ENCODE measurements at places on chromosomes 6 and 20.

- peak; percentile 22 for DNase-seq
Observed at GRCh38 chr6:18215436-18215835, 48.9 kb downstream of the DEK start.

- DNase-seq, result no peak
Observed at GRCh38 chr20:51208162-51208561, 185.3 kb upstream of the KCNG1 start.

- DNase-seq, result no peak
Observed at GRCh38 chr6:96065213-96065612, 49.4 kb downstream of the FUT9 start.

DNA sequence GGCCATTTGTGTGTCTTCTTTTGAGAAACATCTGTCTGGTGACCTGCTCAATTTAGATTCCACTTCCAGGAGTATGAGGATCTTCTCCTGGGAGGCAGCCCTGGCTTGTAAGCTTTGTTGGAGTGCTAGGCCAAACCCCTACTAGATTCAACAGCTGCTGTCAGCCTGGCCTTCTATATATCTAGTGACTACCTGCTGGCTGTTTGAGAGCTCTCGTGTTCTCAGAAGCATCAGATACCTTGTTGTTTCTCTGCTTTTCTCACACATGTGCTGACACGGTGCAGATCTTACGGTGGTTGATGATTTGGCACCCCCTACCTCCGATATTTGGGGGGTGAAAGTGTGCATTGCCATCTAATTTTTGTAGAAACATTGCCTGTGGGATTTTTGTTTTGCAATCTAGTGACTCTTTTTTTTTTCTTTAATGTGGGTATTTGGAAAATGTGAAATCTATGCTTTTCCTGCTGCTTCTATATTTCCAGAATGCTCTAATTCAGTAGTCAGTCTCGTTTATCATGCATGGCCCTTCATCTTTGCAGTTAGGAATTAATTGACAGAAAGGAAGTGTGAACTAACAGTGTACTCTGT is 4.7 kb downstream of the CCN2 start:
- no peak for DNase-seq

GRCh38 chr6:98847779-98848538 is 13.6 kb downstream of the POU3F2 start:
- no peak for DNase-seq

DNA sequence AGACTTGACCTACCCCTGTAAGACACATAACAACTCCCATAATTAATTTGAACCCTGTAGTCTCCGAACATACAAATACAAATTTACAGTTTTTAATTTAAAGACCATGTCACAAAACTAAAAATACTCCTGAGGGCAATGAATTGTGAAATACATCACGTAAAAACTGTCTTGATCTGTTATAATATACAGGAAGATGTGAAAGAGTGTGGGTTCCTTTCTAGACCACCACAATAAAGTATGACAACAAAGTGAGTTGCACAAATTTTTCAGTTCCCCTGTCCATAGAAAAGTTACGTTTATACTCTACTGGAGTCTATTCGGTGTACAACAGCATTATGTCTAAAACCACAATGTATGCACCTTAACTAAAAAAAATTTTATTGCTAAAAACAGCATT is 11.0 kb upstream of the BLOC1S5 start:
- DNase-seq, result no peak

DNA sequence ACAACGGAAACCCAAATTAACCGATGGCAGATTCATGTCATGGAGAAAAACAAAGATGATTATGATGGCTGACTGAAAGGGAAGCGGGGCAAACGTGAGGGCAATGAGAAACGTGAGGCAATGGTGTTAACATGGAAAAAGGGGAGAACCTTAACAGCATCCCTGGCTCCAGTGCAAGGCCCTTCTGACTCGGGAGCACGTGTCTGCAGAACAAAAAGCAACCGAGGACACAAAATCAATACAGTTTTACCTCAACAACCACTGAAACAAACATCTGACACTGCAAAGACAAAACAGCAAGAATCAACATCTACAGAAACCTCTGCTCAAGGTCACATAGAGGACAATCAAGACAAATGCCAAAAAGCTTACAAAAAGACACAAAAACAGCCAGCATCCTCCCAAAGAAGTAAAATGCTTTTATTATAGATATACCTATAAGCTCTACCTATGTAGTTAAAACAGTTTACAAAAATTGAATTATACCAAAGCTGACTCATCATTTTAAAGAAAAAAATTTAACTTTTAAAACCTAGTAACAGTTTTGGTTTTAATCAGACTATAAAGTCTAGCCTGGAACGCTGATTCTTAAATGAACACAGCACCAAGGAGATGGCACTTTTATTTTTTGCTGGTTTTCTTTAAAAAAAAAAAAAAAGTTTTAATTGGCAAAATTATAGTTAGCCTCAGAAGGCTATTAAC is 43.1 kb downstream of the SMLR1 start:
- no peak for DNase-seq

DNA sequence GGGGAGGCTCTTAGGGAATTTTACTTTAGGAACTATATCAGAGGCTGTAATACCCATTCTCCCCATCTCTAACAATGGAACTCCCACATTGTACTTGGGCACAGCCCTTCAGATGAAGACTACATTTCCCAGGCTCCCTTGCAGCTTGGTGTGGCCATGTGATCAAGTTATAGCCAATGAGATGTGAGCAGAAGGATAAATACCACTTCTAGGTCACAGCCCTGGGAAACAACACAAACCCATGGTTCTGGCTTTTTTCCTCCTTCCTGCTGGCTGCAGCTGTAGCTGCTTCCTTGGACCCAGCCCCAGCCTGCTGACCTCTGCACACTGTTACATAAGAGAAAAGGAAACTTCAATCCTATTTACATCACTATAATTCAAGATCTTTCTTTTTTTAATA is 445.9 kb upstream of the JARID2 start:
- peak; percentile 91 for DNase-seq

DNA sequence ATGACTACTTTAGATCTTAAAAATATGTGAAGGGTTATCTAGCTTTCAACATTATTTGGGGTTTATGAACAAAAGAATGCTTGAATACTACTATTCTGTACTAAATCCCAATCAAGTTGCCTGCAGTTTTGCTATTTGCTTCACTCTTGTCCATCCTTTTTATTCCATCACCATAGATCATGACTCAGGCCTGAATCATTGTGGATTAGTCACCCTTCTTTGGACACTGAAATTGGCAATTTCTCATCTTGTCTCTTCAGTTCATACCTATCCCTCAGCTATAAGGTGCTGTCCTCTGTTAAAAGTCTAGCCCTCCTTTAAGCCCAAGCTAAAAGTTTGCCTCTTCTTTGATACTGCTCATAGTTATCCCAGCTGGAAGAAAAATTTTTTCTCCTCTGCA is 199.1 kb downstream of the CENPW start:
- DNase-seq, result no peak

GRCh38 chr6:79878142-79878748 is 69.1 kb downstream of the ELOVL4 start:
- no peak for DNase-seq

DNA sequence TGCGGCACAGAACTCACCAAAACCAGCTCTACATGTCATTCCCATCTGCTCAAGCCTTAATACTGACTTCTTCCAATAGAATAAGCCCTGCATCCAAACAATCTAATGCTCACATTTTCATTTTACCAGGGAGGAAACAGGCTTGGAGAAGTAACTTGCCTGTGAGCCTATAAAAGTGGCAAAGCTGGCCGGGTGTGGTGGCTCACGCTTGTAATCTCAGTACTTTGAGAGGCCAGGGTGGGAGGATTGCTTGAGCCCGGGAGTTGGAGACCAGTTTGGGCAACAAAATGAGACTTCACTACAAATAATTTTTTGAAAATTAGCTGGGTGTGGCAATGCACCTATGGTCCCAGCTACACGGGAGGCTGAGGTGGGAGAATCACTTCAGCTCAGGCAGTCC is 133.7 kb downstream of the LY86 start:
- DNase-seq, result no peak

DNA sequence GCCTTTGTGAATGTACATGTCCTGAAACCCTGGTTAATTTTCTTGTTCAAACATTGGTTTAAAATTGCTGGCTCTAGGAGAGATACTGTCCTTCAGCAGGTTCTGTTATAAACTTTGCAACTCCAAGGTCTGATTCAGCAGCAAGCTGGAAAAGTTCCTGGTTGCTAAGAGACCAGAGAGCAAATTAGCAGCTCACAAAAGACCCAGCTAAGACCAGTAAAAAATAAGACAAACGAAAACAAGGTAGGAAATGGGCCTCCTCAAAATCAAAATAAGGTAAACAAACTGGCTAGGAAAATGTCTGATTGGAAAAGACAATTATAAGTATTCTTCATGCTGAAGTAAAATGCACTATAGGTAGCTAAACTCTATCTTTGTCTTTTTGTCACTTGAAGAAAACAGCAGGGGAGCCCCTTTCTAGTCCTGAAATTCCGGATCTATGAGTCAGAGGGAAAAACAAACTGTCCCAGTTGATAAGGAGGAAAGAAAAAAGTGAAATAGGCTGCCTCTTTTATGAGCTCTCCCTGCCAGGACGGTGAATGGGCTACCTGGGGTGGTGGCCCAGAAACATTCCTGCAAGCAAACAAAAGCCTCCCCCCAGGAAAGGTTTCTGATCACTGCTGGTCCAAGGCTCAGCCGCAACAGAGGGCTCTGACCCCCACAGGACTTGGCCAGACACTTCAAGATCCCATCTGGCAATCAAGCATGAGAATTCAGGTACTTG is 41.6 kb downstream of the UNC5CL start:
- DNase-seq, result no peak

DNA sequence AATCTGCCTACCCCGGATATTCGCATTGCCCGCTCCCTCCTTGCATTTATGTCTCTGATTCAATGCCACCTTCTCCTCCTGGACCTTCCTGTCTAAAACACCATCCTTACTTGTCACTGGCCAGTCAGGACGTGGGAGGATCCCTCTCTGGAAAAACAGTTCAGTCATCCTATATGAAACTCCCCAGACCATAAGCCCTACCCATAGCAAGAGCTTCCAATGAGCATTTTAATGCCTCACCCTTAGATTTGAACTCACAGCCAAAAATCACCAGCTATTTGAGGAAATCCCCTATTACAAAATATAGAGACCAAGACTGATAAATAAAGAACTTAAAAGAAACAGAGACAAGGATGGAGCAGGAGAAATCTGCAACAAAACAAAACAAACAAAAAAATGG is 86.4 kb downstream of the SHLD1 start:
- no peak for DNase-seq

DNA sequence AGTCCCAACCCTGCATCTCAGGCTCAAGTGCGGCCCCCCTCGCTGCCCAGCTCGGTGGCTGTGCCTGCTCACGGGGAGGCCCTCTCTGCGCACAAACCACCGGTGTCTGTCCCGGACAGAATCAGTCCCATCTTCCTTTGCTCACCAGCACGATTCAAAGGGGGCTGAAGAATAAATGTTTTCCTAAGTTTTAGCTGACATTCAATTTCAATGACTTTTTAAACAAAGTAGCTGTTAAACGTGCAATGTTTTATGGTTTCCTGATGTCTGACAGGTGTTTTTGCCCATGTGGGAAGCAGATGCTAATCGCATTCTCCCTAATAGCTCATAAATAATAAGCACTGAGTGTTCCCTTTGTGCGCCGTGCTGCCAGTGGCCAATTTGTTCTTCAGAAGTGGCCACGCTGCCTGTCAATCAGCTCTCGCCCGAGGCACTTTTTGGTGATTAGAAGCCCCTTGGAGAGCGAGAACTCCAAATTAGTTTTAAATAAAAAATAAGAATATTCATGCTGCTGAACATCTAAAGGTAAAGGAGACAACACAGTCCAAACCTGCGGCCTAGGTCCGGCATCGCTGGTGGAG is 26.3 kb downstream of the BHLHE23 start:
- DNase-seq, result no peak

DNA sequence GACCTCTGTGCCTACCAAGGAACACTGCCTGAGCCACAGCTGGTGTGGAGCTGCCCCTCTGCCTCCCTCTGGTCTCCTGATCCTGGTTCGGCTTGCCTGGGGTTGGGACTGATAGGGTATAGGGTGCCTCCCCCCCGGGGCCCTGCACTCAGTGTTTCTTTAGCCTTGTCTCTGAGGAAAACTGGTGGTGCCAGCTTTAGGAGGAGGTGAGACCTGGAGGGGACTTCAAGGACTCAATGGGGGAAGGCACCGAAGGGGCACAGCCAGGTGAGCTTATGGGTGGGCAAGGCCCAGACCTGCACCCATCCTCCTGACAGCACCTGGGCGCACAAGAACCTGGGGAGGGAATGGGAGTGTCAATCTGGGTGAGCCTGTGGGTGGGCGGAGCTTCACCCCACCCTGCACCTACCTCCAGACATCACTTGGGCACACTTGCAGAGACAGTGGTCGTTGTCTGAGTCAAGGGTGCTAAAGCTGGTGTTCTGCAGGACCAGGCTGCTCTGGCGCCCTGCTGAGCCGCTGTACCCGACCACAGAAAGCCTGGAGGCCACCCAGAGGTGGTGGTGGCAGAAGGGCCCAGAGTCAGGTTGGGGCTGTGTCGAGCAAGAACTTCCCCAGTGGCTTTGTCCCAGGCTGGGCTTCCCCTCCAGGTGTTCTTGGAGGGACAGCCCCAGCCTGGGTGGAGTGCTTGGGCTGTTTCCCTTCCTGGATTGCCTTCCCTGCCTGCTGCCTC is 40.5 kb downstream of the FAM110A start:
- no peak for DNase-seq

GRCh38 chr6:88143421-88144157 is 22.6 kb downstream of the CNR1 start:
- DNase-seq, result no peak

- no peak for DNase-seq
Observed at GRCh38 chr6:131208787-131209186, 73.5 kb downstream of the AKAP7 start.

DNA sequence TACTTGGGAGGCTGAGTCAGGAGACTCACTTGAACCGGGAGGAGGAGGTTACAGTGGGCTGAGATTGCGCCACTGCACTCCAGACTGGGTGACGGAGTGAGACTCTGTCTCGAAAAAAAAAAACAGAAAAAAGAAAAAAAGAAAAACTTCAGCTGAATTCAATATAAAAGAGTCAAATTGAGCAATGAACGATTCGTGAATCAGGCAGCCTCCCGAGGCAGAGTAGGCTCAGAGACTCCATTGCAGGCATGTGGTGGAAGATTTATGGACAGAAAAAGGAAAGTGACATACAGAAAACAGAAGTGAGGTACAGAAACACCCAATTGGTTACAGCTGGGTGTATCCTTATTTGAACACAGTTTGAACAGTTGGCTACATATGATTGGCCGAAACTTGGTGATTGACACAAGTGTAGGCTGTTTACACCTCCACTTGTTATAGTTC is 56.3 kb downstream of the HLA-DPB1 start:
- DNase-seq, result no peak

DNA sequence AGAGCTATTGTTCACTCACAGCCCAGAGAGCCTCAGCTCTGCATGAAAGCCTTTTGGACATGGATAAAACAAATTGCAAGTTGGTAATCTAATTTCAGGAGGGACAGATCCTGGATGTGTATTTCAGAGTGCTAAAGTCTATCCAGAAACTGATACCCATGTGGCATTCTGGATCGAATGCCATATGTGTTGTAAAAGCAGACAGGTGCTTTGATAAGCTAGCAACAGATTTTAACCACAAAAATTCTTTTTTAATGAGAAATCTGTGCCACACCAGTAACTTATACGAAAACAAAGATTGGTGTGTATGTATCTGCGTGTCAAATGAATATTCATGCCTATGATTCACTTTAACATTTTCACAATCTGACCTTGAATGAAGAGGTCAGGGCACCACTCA is 936.6 kb upstream of the MAP3K7 start:
- DNase-seq, result no peak
